ENCODE measurements at places on chromosomes 2 and 18.

DNA sequence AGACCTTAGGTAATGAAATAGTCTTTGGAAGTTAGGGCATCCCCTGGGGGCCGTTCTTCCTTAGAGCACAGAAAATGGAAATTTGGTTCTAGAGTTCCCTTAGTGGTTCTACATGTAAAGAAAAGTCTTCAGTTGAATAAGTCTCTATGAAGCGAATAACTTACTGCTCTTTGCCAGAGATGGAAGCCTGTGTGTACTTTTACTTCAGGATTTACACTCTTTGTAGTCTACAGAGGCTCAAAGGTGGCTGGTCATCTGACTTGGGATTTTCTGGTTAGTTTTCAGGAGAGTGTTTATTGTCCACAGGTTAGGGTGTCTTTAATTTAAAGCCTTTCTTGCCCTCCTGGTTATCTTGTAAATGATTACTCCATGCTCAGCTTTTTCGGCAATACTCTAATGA lies 210.6 kb downstream of the ZNF521 start:
- DNase-seq = no peak

DNA sequence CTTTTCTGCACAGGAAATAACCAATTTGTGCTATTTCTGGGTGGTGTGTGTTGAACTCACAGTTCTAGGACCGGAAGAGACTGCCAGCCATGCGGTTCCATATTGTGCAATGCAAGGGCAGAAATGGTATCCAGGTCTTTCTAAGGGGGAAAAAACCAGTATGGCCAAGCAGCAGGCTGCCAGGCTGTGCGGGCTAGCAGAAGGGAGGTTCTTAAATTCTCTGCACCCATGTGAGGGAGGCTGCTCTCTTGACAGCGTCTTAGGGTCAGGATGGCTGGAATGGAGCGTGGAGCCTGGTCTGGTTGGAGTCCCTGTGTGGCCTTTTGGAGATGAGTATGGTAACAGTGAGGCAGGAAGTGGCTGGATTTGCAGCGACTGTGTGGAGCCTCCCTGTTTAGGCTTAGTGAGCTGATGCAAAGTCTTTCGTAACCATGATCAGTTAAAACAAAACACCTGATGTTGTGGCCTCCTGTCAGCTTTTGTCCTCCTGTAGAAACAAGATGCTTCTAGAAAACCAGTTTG lies 52.6 kb downstream of the NCK2 start:
- DNase-seq = no peak

- DNase-seq = no peak
Observed at GRCh38 chr18:32469190-32469651, 1.5 kb downstream of the GAREM1 start.

- no peak for DNase-seq
Observed at GRCh38 chr2:15119722-15120175, 441.4 kb downstream of the NBAS start.

DNA sequence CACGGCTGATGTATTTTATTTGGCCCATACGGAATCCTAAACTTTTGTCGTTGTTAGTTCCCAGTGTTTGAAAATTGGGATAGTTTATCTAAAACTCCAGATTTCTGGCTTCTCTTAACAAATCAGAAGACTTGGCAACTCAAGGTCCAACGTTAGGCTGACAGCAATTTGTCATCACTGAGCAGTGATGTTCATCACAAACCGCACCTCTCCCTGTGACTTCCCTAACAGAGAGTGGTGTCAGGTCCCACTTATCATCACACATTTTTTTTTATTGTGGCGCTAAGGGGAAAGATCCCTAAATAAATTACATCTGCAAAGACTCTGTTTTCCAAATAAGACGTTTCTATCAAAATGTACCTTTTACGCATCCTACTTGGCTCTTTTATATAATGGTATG lies 55.7 kb downstream of the RASGRP3 start:
- DNase-seq = no peak

- no peak for DNase-seq
Observed at GRCh38 chr18:43524260-43524659, 247.0 kb upstream of the SYT4 start.

- DNase-seq = no peak
Observed at GRCh38 chr2:111042772-111043771, 77.6 kb upstream of the BCL2L11 start.

DNA sequence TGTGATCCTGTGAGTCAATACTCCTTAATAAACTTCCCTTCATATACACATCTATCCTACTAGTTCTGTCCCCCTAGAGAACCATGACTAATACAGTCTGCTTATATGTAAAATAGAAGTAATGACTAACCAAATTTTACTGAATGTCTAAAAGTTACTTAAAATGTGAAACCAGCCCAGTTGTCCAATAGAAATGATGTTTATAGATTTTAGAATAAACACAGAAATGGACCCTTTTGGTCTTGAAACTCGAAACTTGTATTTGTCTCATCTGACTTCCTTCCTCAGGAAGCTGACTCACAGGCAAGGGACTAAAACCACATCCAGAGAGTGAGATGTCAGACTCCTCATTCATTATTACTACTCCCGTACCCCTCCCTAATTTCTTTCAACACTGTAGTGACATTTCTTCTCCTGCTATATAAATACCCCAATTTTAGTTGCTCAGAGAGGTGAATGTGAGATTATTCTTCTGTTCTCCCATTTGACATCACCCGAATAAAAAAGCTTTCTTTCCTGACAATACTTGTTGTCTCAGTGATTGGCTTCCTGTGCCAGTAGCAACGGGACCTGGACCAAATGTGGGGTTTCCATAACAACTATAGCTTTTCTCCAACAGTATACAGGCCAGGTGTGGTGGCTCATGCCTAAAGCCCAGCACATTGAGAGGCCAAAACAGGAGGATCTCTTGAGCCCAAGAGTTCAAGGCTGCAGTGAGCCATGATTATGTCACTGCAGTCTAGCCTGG lies 486.0 kb downstream of the ERBB4 start:
- DNase-seq = no peak

GRCh38 chr2:160583146-160583535 lies 89.5 kb upstream of the RBMS1 start:
- peak; percentile 16 for DNase-seq

DNA sequence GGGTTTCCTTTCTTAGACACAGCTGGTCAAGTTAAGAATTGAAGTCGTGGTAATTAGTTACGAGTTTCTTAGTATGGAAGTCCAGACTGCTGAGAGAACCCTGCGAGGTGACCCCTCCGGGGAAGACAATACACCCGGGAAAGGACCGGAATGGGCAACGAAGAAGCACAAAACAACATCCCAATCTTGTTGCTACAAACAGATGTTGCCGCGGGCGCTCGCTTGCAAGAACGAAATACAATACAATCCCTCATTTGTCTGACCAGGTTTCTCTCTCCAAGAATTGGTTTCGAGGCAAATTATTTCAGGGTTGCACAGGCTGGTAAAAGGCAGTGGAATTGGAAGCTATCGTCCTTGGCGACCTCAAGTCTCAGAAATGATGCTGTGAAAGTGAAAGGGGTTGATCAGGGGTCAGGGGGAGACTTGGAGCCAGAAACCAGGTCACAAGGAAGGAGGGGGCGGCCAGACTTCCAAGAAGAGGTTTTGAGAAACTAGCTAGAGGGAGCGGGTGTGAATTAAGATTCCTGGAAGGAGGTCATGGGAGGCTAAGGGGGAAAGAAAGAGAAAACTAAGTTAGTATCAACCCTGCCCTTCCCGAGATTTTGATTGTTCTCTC lies 401.9 kb downstream of the HRH4 start:
- DNase-seq = no peak

- DNase-seq = no peak
Observed at GRCh38 chr2:9052821-9053533, 49.5 kb upstream of the MBOAT2 start.

- DNase-seq = no peak
Observed at GRCh38 chr2:74524955-74525716, 895 bp downstream of the DQX1 start.

DNA sequence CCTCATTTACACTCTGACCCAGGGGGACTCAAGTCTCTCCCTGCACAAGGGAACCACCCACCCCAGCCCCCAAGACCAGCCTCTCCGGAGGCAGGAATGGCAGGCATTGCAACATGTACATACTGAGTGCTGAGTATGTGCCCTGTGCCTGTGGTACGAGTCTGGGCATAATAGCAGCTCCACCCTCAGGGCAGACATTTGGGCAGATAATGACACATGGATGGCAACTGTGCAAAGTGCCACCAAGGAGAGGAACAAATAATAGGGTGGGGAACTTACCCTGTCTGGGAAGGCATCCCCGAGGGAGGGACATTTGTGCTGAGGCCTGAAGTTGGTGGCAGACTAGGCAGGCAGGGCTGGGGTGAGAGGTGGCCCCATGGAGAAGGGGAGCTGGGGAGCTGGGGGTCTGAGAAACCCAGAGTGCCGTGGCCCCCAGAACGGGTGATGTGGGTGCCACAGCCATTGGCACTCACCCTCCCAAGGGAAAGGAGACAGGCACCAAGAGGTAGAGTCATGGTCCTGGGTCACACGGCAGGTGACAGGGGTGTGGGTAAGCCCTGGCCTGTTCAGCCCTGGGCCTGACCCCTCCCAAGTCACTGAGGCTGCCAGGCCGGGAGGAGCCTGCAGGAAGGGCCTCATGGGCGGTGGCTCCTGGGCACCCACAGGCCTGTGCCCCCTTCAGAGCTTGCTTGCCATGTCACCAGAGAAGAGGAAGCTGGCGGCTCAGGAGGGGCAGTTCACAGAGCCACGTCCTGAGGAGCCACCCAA lies 15.7 kb upstream of the GPR17 start:
- DNase-seq = no peak

DNA sequence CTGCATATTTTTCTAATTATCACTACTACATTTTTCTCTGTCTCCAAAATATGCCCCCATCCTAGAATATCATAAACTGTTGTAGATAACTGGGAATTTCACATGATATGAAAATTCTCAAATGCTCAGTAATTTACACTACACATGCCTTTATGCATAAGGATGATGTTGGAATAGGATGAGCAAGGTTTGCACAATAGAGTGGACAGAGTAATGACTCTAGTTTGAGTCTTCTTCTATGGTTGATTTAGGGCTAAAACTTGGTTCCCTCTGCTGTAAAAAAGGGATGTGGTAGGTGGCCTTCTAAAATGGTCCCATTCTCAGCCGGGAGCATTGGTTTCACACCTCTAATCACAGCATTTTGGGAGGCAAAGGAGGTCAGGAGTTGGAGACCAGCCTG lies 129.9 kb downstream of the BCL11A start:
- no peak for DNase-seq

DNA sequence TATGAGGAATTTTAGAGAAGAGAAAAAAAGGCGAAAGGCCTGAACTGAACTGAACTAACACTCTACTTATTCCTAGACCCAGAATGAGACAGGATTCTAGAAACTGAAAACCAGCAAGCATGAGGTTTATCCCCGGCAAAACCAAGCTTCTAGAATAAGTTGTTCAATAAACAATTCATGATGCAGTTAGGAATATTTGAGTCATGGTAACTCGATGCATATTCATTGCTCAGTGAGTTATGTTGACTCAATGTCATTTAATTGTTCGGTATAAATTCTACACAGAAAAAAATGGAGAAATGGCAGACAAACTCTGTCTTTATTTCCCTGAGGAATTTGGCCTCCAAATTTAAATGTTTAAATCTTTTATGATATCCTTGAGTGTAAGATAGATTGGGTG lies 321.5 kb downstream of the SATB2 start:
- DNase-seq = no peak

DNA sequence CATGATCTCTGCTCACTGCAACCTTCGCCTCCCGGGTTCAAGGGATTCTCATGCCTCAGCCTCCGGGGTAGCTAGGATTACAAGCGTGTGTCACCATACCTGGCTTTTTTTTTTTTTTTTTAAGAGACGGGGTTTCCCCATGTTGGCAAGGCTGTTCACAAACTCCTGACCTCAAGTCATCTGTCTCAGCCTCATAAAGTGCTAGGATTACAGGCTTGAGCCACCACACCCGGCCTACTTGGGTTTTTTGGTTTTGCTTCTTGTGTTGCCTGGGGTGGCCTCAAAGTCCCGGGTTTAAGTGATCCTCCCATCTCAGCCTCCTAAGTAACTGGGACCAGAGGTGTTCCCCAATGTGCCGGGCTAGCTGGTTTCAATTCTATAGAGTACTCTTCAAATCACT lies 64.6 kb downstream of the NAPG start:
- DNase-seq = no peak

DNA sequence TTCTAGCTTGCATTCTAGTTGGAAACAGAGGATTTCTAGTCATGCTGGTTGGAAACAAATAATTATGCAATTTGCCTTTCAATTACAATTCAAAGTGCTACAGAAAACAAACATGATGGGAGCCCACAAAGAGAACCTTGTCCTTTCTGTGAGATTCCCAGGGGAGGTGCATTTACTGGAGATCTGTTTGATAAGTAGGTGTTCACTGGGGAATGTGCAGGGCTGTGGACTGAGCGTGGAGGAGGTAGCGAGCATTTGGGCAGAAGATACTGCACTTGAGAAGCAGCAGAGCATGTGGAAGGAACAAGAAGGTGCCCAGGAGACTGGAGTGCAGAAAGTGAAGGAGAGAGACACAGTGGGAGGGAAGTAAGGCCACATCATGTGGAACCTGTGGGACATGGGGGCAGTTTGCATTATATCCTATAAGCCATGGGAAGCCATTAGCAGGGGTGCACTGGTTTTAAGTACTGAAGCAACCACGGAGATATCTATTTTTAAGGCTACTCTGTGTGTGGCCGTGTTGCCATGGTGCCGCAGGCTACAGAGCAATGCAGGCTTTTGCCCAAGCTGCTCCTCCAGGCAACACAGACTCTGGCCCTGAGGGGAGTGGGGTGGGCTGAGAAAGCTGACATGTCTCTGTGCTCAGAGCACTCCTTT lies 154.0 kb downstream of the ANTXR1 start:
- no peak for DNase-seq

- DNase-seq = peak; percentile 32
Observed at GRCh38 chr18:21444465-21445212, 155.9 kb downstream of the ESCO1 start.

GRCh38 chr2:66561645-66562303 lies 126.8 kb downstream of the MEIS1 start:
- DNase-seq = no peak

DNA sequence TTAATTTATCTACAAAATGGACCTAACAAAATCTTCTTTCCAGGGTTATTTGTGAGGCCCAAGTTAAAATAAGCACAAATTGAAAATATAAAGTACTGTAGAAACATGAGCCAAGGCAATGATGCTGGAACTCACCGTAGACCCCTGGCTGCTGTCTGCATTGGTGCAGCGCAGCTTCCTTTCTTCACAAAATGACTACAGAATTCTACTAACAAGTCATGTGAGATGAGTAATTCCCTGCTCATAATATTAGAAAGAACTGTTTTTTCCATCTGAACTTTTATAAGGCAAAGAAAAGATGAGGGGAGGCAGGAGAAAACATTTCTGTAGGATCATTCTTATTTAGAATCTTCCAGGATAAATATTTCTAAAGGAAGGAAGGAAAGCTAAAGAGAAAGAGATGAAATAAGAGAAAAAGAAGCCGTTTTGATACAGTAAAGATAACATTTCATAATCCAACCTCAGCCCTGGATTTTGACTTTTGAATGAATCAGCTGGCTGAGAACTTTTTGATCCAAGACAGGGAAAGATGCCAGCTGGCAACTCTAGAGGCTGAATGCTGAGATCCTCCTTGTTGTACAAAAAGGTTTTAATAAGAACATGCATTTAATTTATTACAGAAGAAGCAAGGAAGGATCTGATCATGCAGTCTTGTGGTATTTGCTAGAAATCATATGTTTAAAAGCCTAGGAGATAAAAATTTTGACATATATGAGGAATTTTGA lies 183.9 kb upstream of the KLHL14 start:
- DNase-seq = no peak

Measured in NCI-H774 (cell line).